ENCODE measurements at places on chromosomes 5 and 9.

- DNase-seq: no peak
These were observed 1.1 kb upstream of the NADK2 start for GRCh38 chr5:36242534-36243485.

GRCh38 chr9:110399983-110400382 lies 62.3 kb upstream of the TXNDC8 start:
- no peak for DNase-seq

DNA sequence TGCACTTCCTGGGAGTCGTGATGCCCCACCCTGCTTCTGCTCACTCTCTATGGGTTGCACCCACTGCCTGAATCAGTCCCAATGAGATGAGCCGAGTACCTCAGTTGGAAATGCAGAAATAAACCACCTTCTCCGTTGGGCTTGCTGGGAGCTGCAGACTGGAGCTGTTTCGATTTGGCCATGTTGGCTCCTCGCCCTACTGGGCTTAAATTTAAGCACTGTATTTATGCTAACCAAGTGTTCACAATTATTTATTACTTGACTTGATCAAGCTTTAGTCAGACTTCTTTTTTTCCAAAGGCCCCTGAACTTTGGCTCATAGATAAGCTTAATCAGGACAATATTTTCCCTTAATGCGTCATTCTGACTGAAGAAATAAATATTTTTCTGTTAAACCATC lies 1072.4 kb upstream of the CDH9 start:
- DNase-seq: no peak

GRCh38 chr9:30522061-30522460 lies 1862.4 kb upstream of the ACO1 start:
- DNase-seq: no peak
